ENCODE measurements at places on chromosomes 2 and 18.

DNA sequence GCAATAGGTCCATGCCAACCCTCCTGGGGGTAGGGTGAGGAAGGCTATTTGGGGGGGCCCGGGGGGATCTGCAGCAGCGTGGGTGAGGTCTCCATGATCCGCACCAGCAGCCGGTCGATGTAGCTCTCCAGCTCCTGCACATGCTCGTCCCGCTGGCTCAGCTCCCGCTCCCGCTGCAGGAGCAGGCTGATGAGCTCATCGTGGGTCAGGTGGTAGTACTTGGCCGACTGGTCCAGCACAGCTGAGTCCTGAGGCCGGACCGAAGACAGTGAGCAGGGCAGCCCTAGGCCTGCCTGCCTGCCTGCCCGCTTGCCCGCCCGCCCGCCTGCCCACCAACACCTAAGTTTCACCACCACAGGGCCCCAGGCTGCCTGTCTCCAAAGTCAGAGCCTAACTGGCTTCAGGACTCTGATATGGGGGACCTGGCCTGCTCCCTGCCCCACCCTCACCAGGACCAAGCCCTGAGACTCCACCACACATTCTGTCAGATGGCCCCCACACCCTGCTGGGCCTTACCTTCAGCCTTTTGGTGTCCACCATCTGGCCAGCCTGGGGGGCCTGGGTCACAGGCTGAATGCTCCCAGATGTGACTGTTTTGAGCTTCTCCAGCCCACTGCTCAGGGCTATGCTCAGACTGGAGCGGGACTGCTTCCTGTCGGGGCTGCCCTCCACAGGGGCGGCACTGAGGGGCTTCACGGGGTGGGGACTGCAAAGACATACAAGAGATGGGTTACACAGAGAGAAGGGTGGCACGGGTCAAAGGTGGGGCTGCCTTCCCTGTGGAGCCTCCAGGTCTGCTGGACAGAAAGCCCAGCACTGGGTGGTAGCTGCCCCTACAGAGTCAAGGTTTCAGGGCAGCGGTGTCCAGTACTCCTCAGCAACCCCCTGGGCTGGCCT, 4.2 kb upstream of the SFXN5 start:
- DNase-seq, result no peak

- DNase-seq, result no peak
These were observed 28.1 kb downstream of the COBLL1 start for GRCh38 chr2:164813535-164813934.

GRCh38 chr2:763766-764525, 86.7 kb upstream of the TMEM18 start:
- no peak for DNase-seq

- no peak for DNase-seq
These were observed 96.6 kb downstream of the CPO start for GRCh38 chr2:207035875-207036274.

- no peak for DNase-seq
These were observed 141.8 kb downstream of the HRH4 start for GRCh38 chr18:24602201-24602600.

DNA sequence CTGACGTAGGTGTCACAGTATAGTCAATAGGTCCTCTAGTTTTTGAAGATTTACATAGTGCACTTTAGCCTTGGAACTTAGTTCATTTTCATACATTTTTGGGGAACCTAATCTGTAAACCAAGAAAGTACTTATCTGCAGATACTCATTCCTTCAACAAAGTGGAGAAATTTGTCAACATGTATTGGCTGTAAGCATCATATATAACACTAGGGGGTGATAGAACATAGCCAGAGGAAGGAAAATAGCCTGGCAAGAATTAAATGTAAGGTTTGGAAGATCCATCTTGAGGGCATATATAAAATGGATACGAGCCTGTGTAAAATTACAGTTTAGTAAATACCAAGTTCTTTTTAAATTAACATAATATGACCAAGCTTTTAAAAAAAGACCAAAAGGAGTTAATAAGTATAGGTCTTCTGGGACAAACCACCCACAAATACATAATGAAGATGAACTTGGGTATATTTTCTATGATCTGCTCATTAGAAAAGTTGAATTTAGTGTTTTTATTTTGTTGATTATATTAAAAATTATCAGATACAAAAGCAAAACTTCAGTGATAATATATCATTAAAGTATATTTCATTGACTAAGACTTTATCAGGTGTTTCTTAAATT, 18.2 kb downstream of the RPL37A start:
- DNase-seq, result no peak

- DNase-seq, result no peak
These were observed 27.7 kb downstream of the NFATC1 start for GRCh38 chr18:79423211-79424007.

DNA sequence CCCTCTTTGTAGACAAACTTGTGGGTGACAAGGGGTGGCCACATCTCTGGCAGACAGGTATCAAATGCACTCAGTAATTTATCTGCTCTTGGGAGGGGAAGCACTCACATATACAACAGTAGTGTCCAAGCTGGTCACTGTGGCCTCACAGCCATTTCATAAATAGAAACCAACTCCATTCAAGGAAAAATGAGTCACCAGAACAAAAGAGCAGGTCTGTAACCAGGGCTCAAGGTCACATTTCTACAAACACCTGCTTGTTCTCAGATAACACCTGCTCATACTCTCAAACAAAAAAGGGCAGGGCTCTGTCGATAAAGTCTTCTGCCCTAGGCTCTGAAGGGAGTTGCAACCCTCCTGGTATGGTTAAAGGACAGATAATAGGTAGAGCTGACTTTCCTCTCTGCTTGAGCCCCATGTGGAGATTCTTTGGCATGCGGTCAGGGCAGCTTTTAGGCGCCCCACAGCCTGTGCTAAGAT, 459.0 kb downstream of the BCL11A start:
- DNase-seq, result no peak
